ENCODE measurements at places on chromosomes 12 and 14. TPM values are rescaled to one million over a fixed set of nuclear protein-coding genes. Genes with fewer than 3 reads are reported as not detected.

KRT73 gene
- total RNA-seq = not detected

ESPL1 gene
- total RNA-seq = 0.48 TPM

ARHGEF25 gene
- total RNA-seq = 2.9 TPM

LRTM2 gene
- total RNA-seq = not detected

SERPINA12 gene
- total RNA-seq = not detected

- H3K27me3 ChIP-seq = no peaks in the 10 kb centered on the region
- no peak for DNase-seq
- H3K4me1 ChIP-seq = peaks cover 29% of the 10 kb centered on the region
- H3K36me3 ChIP-seq = no peaks in the 10 kb centered on the region
- no peak overlapping the region for H3K27ac ChIP-seq
Observed at GRCh38 chr12:50514526-50515276, 9.9 kb downstream of the DIP2B start.

DNA sequence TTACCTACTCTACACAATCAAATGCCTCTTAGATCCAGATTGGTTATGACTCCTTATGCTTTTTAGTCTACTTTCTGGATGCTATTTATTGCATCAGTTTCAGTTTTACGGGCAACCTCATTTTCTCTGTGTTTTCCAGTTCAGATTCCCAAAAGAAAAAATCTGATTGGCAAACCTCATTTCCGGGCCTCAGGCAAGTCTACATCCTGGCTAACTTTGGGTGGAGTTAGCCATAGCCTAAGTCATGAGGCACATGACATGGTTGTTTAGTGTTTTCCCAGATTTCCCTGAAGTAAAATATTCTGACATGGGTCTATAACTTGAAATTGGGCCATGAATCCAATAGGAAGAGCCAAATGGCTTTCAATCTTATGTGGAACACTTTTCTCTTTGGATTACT, 339.7 kb downstream of the NUAK1 start:
- no peaks in the 10 kb centered on the region for H3K4me1 ChIP-seq
- no peaks in the 10 kb centered on the region for H3K27me3 ChIP-seq
- H3K27ac ChIP-seq = no peak overlapping the region
- H3K4me3 ChIP-seq = no peak overlapping the region
- DNase-seq = no peak

DNA sequence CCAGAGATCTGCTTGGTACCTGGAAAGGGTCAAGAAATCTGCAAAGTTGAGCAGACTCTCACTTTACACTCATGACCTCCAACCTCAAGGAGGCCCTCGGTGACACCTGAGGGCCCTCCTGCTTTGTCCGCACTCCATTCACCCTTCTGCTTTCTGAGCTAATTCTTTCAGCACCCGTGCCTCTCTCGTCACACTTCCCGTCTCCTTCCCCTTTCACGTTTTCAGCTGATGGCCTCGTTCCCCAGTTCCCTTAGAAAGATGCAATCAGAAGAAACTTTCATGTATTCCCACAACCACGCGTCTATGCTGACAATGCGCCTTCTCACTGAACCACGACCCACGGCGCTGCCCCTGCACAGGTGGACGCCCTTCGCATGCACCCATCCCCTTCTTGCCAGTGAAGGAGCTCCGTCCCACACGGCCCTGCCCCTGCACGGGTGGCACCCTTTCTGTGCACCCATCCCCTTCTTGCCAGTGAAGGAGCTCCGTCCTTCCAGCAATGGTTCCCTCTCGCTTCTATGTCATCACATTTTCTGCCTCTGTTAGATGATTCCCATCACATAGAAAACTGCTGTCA, 340.1 kb upstream of the FKBP4 start:
- no peaks in the 10 kb centered on the region for H3K4me1 ChIP-seq
- H3K4me3 ChIP-seq = no peak overlapping the region
- no peak for DNase-seq

- H3K4me3 ChIP-seq = no peak overlapping the region
- H3K4me1 ChIP-seq = peaks cover 7% of the 10 kb centered on the region
- no peaks in the 10 kb centered on the region for H3K27me3 ChIP-seq
- DNase-seq = no peak
Observed at GRCh38 chr12:69417741-69418167, 52.4 kb upstream of the FRS2 start.

- no peak for DNase-seq
- H3K4me1 ChIP-seq = no peaks in the 10 kb centered on the region
- no peak overlapping the region for H3K27ac ChIP-seq
- no peak overlapping the region for H3K4me3 ChIP-seq
- no peaks in the 10 kb centered on the region for H3K36me3 ChIP-seq
Observed at GRCh38 chr12:66786531-66787308, 107.8 kb upstream of the GRIP1 start.

DNA sequence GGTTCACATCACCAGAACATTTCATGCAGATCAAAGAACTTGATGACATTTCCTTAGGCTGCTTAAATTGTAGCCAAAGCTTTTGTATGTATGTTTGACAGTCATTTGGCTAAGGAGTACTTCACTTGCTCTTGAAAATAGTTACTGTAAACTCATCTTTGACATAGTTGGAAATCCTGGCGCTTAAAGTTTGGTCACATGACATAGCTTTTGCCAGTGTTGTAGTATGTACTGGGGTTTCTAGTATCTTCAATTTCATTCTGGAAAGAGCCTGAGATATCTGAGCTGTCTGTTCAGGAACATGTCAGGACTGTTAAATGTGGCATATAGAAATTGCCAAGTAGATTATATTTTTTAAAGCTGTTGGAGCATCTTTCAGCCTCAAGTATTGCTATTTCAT, 55.7 kb downstream of the WDR20 start:
- no peak for DNase-seq
- peaks cover 30% of the 10 kb centered on the region for H3K4me1 ChIP-seq
- no peak overlapping the region for H3K27ac ChIP-seq
- no peaks in the 10 kb centered on the region for H3K27me3 ChIP-seq
- H3K36me3 ChIP-seq = no peaks in the 10 kb centered on the region

DNA sequence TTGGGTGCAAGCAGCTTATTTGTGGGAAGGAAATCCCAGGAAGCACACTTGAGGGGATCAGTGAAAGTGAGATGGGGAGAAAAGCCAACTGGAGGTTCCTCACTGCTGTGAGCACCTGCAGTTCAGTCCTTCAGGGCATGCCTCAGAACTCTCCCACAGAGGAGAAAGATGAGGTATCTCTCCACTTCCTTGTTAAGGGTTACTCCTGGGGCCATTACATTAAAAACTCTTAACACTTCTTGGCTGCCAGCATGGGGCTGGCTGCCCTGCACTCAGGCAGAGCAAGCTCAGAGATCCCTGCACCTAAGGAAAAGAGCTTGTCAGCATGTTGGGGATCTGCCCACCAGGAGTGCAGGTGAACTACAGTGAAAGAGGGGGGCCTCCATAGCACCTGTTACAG, 28.8 kb downstream of the FERMT2 start:
- peaks cover 87% of the 10 kb centered on the region for H3K4me1 ChIP-seq
- H3K27me3 ChIP-seq = no peaks in the 10 kb centered on the region
- no peaks in the 10 kb centered on the region for H3K36me3 ChIP-seq
- H3K4me3 ChIP-seq = no peak overlapping the region
- DNase-seq = no peak

DNA sequence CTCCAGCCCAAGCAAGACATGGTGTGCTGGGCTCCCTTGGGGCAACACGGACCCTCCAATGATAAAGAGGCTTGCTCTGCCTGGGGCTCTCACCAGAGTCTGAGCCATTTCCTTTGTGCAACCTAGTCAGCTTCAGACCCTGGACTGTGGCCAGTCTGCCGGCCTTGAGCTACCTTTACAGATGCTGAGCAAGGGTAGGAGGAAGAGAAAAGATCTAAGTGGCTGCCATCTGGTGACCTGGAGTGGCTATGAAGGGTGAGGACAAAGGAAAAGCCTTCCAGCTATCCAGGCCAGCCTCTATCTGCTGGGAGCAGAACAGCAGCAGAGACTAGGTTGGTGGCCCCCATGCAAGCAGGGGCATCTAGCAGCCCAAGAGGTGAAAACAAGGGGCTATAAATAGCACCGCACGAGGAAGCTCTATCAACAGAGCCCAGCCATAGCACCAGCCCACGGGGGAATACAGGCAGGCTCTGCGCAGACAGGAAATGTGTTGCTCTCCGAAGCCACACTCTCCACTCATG, 230.1 kb downstream of the FOXN3 start:
- no peaks in the 10 kb centered on the region for H3K27me3 ChIP-seq
- no peaks in the 10 kb centered on the region for H3K36me3 ChIP-seq
- DNase-seq = no peak
- peak overlapping the region; percentile 92 for H3K27ac ChIP-seq

DNA sequence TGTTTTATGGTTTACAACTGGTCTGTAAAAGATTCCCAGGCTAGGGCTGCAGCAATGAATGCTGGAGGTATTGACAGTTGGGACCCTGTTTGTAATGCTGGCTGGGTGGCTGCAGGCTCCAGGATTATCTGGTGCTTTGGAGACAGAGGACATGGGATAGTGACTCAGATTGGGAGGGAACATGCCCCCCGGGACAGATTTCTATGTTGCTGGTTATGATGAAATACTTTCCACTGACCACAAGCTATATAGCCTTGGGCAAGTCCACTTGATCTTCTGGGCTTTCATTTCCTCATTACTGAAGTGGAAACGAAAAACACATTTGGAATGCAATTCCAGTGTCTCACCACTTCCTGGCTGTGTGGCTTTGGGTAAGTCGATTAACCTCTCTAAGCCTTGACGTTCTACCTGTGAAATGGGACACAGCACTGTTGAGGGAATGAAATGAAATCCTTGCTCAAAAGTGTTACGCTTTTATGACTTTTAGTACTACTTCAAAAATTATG, 6.3 kb upstream of the TPCN1 start:
- no peaks in the 10 kb centered on the region for H3K27me3 ChIP-seq
- peaks cover 6% of the 10 kb centered on the region for H3K4me1 ChIP-seq
- H3K4me3 ChIP-seq = no peak overlapping the region
- no peaks in the 10 kb centered on the region for H3K36me3 ChIP-seq
- peak overlapping the region; percentile 30 for H3K27ac ChIP-seq

DNA sequence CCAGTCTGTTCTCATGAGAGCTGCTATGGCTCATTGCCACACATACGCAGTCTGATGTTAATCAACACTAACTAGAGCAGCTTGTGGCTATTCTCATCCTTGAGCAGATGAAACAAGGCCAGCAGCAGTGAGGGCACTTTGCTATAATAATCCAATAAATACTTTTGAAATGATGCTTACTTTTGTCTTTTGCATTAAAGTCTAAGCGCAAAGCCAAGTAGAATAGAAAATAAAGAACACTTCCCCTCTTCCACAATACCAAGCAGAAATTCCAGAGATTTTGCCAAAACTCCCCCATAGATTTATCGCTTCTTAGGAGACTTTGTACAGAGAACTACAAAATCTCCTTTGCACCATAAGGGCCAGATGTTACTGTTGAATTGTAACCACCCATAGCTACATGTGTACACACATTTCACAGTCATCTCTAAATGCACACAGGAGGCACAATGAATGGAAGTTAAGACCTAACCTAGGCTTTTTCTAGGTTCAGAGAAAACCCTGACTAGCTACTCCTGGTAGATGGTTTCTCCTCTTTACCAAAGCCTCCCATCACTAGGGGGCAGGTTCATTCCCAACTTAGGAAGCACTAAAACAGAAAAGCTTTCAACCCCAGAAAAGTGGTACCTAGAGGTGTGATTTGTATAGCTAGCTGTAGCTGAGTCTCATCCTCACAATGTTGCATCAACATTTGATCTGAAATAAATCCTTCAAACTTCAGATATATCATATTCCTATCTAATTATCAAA, 119.3 kb downstream of the HMGA2 start:
- no peak overlapping the region for H3K27ac ChIP-seq
- no peaks in the 10 kb centered on the region for H3K36me3 ChIP-seq
- H3K4me1 ChIP-seq = peaks cover 2% of the 10 kb centered on the region

GRCh38 chr14:32576088-32576795, 247.1 kb downstream of the AKAP6 start:
- no peak overlapping the region for H3K4me3 ChIP-seq
- H3K27ac ChIP-seq = no peak overlapping the region
- peaks cover 6% of the 10 kb centered on the region for H3K4me1 ChIP-seq
- no peak for DNase-seq
- H3K27me3 ChIP-seq = no peaks in the 10 kb centered on the region

GRCh38 chr14:81273521-81273920, 52.8 kb upstream of the GTF2A1 start:
- H3K27ac ChIP-seq = peak overlapping the region; percentile 9
- H3K4me3 ChIP-seq = no peak overlapping the region
- no peaks in the 10 kb centered on the region for H3K27me3 ChIP-seq
- H3K4me1 ChIP-seq = peaks cover 63% of the 10 kb centered on the region
- no peak for DNase-seq
- H3K36me3 ChIP-seq = no peaks in the 10 kb centered on the region

DNA sequence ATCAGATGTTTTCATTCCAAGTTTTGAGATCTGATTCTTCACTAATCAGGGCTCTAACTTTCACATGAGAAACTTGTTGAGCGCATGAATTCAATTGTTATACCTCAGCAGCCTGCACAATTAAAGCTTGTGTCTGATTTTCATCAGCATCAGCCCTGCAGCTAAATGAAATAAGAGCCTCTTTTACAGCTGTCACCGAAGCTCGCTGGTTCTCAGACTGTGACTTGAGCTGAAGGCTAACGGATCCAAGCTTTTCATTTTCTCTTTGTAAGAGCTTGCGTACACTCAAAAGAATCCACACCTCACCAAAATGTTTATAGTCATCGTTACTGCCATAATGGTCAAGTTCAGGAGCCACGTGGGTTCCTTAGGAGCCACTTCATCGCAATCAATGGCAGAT, 65.5 kb upstream of the BEGAIN start:
- no peak for DNase-seq
- peaks cover 34% of the 10 kb centered on the region for H3K27me3 ChIP-seq
- no peak overlapping the region for H3K4me3 ChIP-seq
- H3K27ac ChIP-seq = no peak overlapping the region
